ENCODE measurements at places on chromosomes 1 and 21.

- no peak for DNase-seq
Measured at GRCh38 chr21:30935889-30936168, 54.4 kb upstream of the KRTAP11-1 start.

- DNase-seq: no peak
Measured at GRCh38 chr1:161193561-161194235, 5.2 kb downstream of the ADAMTS4 start.

DNA sequence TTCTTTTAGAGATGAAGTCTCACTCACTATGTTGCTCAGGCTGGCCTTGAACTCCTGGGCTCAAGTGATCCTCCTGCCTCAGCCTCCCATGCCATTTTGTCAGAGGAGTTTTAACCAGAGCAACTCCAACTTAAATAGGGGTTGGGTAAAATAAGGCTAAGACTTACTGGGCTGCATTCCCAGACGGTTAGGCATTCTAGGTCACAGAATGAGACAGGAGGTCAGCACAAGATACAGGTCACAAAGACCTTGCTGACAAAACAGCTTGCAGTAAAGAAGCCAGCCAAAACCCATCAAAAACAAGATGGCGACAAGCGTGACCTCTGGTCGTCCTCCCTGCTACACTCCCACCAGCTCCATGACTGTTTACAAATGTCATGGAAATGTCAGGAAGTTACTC is 5.7 kb upstream of the DNAH14 start:
- no peak for DNase-seq

- DNase-seq: no peak
Measured at GRCh38 chr21:41064951-41065350, 103.0 kb upstream of the BACE2 start.

- DNase-seq: peak; percentile 84
Measured at GRCh38 chr1:89358287-89358893, 5.5 kb upstream of the GBP6 start.

DNA sequence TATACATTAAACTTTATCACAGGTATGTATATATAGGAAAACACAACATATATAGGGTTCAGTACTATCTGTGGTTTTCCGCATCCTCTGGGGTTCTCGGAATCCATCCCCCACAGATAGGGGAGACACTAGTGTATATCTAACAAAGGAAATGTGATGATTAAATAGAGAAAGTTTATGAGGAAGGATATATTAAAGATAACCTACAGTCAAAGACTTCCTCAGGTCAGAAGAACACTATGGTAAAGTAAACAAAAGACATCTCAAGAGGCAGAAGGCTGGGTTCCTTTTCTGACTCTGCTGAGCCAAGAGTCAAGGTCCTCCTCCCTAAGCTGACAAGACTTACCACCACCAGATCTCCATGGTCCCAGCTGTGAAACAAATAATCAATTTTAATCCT is 12.1 kb downstream of the USP24 start:
- DNase-seq: no peak

GRCh38 chr21:39071623-39072214 is 111.5 kb downstream of the PSMG1 start:
- no peak for DNase-seq

GRCh38 chr1:32797456-32797855 is 19.7 kb downstream of the YARS1 start:
- DNase-seq: no peak

GRCh38 chr1:171802207-171802606 is 20.7 kb downstream of the METTL13 start:
- no peak for DNase-seq

- no peak for DNase-seq
Measured at GRCh38 chr1:246875041-246876026, 56.4 kb downstream of the AHCTF1 start.

DNA sequence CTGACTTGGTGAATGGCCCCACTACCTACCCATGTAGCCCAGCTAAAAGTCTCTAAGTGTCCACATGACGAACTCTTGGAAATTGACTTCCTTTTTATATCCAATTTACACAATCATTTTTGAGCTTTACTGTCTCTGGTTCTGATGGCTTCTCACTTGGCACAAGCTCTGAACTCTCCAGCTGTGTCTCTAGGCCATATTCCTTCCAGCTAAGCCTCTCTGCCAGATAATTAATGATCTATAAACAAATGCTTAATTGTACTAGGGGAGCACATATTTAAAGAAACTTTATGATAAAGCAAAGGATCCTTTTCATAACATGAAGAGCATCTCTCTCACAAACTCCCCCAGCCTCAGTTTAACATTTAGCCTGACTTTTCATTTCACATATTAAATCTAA is 16.3 kb upstream of the BEND5 start:
- DNase-seq: no peak

GRCh38 chr21:39021478-39021832 is 161.8 kb downstream of the PSMG1 start:
- DNase-seq: no peak

GRCh38 chr1:234776876-234777855 is 167.2 kb upstream of the IRF2BP2 start:
- no peak for DNase-seq

GRCh38 chr1:219066631-219067349 is 106.9 kb upstream of the LYPLAL1 start:
- DNase-seq: no peak

DNA sequence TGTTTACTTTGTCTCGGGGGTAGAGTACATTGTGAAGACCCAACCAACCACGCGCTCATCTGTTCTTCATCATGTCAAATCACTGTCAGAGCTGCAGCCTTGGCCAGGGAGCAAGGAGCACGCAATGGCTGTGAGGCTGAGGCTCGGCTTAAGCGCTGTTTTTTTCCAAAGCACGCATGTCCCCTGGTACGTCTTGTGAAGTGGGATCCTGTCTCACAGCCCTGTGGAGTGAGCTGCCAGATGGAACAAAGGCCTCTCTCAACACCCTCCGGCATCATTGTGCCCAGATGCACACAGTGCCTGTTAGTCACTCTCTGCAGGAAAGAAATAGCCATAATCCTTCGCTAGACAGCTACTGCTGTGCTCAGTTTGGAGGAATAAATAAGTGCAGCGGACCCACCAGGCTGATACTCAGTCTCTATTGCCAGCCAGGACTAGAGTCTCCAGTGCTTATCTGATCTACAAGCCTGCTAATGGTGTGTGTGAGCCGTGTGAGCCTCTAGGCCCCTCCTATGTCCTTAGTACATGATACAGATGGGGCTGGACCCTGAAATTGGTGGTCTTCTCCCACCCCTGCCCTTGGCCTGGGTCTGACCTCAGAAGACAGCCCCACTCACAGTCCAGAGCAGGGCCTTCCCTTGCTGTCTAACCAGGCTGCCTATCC is 91.3 kb upstream of the COA6 start:
- no peak for DNase-seq

DNA sequence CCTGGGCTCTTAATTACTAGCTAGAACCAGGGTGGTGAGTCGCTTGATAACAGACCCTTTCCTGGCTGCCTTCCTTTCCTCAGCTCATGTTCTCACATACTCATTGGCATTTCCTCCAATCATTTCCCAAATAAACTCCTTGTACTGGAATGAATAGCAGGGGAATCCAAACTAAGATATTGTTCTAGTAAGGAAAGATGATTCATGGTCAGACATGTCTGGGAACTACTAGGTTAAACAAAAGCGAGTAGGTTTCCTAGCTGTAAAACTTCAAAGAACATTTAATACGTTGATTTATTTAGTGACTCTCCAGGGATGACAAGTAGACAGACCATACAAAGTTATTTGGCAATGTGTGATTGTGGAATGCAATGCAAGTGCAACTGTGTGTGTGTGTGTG is 121.2 kb upstream of the KCNJ6 start:
- DNase-seq: no peak

DNA sequence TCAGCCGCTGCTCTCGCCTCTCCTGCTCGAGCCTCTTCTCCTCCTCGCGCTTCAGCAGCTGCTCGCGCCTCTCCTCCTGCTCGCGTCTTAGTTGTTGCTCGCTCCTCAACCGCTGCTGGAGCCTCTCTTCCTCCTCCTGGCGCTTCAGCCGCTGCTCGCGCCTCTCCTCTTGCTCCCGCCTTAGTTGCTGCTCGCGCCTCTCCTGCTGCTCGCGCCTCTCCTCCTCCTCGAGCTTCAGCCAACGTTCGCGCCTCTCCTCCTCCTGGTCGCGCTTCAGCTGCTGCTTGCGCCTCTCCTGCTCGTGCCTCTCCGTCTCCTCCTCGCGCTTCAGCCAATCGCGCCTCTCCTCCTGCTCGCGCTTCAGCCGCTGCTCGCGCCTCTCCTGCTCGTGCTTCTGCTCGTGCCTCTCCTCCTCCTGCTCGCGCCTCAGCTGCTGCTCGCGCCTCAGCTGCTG is 3.7 kb downstream of the TCHH start:
- peak; percentile 26 for DNase-seq

GRCh38 chr1:203181586-203182386 is 4.7 kb downstream of the CHI3L1 start:
- DNase-seq: no peak

GRCh38 chr1:169108863-169109560 is 2.5 kb downstream of the ATP1B1 start:
- DNase-seq: no peak

- DNase-seq: peak; percentile 77
Measured at GRCh38 chr1:39973503-39974135, 18.7 kb downstream of the MFSD2A start.

GRCh38 chr1:8813016-8813763 is 4.2 kb downstream of the RERE start:
- DNase-seq: no peak

DNA sequence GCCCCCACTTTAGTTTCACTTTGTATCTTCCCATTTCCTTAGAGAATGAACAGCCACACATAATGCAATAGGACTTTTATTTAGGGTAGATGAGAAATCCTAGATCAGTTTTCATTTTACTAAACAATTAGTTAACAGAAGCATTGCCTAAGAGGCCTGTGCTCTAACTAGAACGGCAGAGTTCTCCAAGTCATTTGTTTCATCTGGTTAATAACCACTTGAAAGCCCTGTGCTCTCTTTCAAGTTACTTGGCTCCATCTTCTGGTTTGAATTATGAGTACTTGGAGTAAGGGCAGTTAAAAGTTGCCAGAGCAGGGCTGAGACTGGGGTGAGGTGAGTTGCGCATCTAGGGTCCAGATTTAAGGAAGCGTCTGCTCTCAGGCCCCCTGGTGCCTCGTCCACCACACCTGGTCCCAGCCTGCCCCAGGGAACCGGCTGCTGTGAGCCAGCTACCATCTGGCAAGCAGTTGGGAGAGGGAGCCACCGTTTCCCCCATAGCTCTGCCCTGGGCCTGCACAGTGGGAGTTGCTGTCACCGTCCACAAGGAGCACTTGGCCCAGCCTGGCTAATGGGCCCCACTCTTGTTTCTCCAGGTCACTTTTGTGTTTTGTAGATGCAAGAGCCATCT is 18.1 kb upstream of the SLC44A3 start:
- DNase-seq: no peak

- DNase-seq: no peak
Measured at GRCh38 chr1:18283601-18284385, 176.2 kb downstream of the IGSF21 start.

DNA sequence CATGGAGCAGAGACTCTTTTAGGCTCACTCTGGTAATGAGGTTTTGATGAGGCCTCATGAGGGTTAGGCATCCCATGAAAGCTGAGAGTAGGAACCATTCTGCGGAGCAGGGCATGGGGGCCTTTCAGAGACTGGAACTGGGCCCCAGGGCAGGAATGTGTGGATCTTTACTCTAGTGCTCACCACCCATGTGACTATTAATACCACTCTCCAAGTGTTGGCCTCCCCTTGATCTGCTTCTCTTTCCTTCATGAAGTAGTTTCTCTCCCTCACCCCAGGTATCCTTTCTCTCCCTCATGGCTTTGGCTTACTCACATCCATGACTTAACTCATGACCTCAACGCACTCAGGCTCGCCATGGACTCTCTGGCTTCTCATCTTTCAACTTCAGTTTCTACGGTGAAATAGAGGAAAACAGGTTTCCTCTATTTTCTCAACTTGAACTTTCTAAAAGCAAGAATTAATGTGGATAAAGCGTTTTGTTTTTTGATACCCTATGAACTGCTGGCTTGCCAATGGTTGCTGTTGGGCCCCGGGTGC is 50.5 kb upstream of the GADD45A start:
- DNase-seq: no peak

- DNase-seq: no peak
Measured at GRCh38 chr1:94922761-94923331, 4.1 kb downstream of the CNN3 start.

DNA sequence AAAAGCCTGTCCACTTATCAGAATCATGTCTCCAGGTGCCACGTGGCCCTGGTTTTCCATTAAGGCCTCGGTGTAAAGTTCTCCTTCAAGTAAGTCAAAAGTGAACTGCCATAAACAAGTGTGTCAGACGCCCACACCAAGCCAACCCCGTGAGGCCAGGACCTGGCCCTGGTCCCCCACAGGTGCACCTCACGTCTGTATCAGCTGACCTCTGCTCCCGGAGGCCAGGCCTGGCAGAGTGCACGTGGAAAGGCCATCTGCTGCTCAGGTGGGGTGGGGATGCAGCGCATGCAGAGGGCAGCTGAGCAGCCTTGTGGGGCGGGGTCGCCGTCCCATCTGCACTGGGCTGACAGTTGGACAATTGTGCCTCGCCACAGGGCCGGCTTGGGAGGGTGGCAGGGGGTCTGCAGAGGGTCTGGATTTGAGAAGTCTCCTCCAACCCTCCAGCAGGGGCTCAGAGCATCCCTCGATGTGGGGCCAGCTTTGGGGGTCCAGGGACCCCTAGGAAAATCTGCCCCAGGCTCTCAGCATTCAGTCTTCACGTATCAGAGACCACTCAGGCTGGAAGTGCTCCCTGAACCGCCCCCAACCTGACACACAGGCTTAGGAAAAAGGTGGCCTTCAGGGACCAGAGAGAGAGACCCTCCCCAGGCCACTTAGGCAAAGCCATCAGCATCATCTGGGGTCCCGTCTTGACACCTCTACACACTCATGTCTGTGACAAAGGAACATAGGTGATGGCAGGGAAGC is 3.0 kb downstream of the SLC19A1 start:
- DNase-seq: no peak

DNA sequence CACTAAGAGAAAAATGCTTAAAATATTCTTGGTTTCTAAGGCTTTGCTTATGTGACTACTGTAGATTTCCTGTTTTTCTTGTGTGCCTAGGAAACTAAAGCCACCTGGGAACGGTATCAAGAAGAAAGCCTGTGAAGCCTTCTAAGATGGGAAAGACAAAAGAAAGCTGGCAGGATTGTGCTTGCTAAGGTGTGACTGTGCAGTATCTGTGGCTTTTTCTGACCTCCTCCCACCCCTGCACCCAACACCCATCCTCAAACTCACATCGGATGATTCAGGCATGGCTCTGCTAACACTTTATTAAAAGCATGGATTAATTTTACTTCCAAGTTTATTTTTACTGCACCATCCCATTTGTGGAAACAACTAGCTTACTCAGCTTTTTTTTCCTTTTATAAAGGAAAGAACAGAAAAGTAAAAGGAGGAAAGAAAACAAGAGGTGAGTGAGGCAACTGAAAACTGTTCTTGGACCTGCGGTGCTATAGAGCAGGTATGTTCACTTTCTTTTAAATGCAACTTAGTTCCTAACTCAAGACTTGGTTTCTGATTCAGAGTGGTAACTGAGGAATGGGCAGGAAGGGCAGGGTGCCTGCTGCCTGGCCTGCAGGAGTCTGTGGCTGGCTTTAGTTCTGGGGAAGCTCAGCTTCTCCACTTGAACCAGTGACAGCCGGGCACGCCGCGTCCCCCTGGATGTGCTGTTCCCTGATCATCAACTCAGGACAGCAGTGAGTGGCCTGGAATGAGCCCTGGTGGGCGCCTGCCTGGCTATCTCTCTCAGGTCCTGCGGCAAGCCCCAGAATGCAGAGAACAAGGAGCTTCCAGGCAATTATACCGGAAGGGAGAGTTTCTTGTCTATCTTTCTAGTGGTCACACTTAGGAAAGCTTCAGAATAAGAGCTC is at the start of gene GBP6:
TSS of gene GBP6 (plus strand) at position 422 of the 899 bp plus-strand sequence. CDS start 4,493 bp downstream, outside the sequence.
- DNase-seq: peak; percentile 21

GRCh38 chr1:153768316-153769181 is 6.7 kb upstream of the SLC27A3 start:
- DNase-seq: no peak

GRCh38 chr1:98468111-98468717 is 193.3 kb upstream of the SNX7 start:
- no peak for DNase-seq

All from activated naive CD4-positive, alpha-beta T cell treated with Interleukin-2 at 50 U/mL for 16 hours (primary cell).